Stimulated activated CD8-positive, alpha-beta memory T cell treated with anti-CD3 and anti-CD28 coated beads, Interleukin-4, amount 100 ng/mL, for 1 hour (primary cell): ENCODE measurements at places on chromosomes 3 and 15.

DNA sequence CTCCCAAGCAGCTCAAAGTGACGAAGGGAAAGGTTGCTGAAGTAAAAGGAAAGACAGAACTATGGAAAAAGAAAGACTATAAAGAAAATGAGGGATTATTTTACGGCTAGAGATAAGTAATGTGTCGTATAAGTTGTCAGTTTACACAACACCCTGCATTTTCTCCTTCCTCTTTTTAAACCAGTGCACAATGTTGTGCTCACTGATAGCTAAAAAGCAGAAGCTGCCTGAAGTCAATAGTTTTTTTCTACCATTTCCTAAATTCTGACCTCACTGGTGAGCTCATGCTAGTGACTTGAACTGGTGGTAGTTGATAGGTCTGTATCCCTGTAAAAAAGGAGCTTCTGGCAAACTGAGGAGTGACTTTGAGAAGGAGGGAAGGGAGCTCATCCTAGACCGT, 368.6 kb upstream of the GBE1 start:
- DNase-seq, result no peak

DNA sequence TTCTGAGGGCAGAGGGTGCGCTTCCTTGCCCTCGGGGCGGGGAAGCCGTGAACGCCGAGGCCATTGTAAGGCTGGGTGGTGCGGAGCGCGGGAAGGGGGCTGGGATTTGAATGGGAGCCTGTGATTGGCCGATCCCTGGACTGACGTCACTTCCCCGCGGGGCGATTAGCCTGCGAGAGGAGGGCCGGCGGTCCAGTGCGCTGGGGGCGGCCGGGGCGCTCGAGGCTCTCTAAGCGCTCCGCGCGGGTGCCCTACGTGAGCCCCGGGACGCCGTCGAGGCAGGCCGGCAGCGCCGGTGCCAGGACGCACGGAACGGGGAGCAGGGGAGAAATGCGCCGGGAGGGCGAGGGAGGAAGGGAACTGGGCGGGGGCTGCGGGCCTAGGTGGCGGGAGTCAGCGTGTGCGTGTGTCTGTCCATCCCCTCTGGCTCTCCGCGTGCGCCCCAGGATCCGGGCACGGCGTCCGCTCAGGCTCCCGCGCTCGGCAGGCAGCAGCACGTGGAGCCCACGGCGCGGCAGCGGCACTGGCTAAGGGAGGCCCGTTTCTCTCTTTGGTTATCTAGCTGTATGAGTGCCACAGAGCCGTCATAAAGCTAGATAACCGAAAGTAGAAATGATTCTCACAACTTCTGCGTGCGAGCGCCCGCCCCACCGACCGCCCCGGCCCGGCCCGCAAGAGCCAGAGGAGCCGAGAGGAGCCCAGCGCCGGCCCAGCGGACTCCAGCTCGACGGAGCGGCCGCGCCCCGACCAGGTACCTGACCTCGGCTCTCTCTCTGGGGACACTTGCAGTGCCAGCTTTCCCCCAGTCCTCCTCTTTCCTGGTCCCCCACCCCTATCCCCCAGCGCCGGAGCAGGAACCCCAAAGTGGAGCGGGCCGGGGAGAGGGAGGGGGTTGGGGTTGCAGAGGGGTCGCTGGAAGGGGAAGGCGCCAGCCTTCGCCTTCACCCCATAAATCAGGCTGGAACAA, 33.1 kb upstream of the POLG start:
- no peak for DNase-seq

GRCh38 chr3:148044151-148044550, 635.0 kb downstream of the ZIC1 start:
- no peak for DNase-seq

DNA sequence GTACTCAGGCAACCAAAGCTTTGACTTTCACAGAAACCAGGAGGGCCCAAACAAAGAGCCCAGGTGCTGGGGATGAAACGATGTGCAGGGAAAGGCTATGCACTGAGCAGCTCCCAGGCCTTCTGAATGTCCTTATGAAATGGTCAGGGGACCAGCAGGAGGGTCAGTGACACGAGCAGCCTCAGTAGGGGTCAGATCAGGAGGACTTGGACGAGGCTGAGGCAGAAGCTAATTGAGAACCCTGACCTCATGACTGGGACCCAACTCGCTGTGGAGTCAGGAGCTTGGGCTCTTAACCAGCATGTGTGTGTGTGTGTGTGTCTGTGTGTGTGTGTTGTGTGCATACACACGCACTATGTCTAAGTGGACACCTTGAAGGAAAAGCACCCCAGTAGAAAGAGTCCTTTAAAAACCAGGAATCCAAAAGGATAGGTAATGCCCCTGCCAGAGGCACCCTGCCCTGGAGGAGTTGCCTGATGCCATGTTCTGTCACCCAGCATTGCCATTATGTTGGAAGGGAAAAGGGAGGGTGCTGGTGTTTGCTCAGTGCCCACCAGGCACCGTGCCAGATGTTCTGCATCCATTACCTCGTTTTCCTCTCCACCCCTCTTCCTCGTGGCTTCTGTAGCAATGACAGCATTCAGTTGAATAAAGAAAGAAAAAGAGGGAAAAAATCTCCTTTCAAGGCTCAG, 50.9 kb downstream of the CORO2B start:
- DNase-seq, result no peak
